Cerebellum (tissue), 4 donors: ENCODE measurements at places on chromosomes 4 and X.

- no peak for DNase-seq
These were observed 95.8 kb downstream of the MID1 start for GRCh38 chrX:10524578-10524977.

- DNase-seq: no peak
These were observed 23.1 kb downstream of the CD40LG start for GRCh38 chrX:136671006-136671610.

DNA sequence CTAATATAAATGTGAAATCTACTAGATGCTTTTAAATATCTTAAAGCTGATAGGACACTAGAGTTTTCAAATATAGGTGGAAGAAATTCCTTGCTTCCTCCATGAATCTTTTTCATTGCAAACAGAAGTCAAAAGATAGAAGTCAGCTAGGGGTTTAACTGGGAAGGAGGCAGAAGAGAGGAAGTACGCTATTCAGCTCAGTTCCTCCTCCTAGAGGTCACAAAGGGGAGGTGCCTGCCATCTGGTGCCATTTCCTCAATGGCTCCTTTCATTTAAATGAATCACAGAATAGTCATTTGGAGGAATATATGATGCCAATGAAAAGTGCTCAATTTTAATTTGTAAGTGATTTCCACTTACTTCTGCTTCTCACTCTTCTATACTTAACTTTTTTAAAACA, 8.5 kb downstream of the COL25A1 start:
- no peak for DNase-seq

DNA sequence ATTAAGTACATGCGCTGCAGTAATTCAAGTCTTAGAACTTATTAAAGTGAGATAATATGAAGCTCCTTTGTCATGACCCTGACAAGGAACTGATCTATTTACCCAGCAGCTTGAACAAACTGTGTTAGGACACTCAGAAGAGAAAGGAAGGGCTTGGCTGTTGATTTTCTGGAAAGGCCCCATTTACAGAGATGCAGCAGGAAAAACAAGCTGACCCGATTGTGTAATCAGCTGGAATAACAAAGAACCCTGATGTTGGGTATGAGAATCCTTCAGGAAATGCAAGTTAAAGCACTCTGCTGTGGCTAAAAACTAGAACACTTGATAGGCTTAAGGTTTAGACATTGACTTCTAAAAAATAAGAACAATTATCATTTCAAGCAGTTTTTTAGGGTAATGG, 64.8 kb downstream of the TBC1D9 start:
- DNase-seq: no peak

GRCh38 chr4:182242787-182243186, 415 bp upstream of the TENM3 start:
- no peak for DNase-seq

GRCh38 chrX:82127228-82128123, 925.6 kb downstream of the SH3BGRL start:
- no peak for DNase-seq

DNA sequence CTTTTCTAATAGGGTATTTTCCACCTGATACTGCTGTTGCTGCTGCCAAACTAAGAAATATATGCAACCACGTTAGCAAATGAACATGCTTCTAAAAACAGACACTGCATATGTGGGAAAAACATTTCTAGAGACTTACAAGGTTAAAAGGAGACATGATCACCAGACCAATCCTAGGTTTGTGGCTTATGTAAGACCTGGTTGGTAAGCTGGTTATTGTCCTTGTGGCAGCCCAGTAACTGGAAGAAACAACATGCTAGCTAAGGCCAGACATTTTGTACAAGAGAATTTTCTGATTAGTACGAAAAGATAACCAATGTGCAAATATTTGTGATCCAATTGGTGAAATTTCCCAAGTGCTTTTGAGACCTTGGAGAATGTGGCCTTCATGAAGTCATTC, 112.0 kb downstream of the AFF2 start:
- DNase-seq: no peak

- DNase-seq: no peak
These were observed 6.1 kb downstream of the RPS3A start for GRCh38 chr4:151105454-151106032.

DNA sequence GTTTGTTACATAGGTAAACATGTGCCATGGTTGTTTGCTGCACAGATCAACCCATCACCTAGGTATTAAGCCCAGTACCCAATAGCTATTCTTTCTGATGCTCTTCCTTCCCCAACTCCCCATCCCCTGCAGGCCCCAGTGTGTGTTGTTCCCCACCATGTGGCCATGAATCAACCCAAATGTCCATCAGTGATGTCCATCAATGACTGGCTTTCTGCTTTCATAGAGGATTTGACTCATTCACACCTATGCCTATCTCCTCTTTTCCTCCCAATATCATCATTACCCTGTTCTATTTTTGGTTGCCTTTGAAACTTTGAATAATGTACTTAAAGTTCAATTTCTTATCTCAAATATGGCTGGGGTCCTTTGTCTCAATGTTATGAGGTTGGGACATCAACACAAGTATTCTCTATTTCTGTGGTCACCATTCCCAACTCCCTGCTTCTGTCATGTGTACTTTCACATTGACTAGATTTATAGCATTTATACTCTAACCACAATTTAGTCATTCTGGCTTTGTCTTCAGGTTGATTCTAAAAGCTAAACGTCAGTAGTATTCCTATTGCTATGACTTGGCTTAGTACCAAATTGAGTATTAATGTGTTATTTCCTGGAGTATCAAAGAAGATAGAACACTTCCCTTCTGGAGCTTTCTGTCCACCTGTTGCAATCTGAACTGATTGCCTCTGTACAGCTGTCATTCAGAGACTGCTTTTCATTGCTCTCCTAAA, 107.2 kb downstream of the TAB3 start:
- DNase-seq: no peak

GRCh38 chrX:154355776-154356140, 18.7 kb downstream of the FLNA start:
- no peak for DNase-seq

DNA sequence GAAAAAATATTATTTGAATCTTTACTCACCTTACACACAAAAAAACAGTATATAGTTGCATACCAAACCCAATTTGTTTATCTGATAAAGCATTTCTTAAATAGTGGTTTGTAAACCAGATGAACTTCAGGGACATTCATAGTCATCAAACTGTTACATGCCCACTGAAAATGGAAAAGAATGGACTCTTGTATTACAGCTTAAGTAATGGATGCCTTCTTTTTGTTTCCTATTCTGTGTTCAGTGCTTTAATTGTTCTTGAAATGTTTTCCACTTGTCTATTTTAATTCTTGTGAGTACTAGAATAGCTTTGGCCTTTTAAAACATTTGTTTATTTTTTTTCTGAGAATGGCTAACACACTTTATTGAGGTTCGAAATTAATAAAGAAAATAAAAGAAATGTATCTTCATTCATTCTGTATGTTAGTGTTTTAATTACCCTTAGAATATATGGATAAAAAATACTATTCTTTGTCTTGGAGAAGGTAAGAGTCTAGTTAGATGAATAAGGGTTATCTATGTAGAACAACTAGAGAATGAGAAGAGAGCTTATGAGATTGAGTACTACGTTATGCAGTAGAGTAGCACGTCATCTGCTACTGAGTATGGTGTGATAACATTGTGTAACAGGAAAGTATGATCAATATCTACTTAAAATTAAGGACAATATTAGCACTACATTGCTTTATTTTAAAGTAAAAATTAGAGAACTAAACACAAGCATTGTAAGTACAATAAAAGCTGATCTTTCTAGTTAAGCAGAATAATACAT, 9.9 kb downstream of the CPEB2 start:
- DNase-seq: no peak

GRCh38 chr4:108937066-108937465, 174.2 kb upstream of the ETNPPL start:
- no peak for DNase-seq

DNA sequence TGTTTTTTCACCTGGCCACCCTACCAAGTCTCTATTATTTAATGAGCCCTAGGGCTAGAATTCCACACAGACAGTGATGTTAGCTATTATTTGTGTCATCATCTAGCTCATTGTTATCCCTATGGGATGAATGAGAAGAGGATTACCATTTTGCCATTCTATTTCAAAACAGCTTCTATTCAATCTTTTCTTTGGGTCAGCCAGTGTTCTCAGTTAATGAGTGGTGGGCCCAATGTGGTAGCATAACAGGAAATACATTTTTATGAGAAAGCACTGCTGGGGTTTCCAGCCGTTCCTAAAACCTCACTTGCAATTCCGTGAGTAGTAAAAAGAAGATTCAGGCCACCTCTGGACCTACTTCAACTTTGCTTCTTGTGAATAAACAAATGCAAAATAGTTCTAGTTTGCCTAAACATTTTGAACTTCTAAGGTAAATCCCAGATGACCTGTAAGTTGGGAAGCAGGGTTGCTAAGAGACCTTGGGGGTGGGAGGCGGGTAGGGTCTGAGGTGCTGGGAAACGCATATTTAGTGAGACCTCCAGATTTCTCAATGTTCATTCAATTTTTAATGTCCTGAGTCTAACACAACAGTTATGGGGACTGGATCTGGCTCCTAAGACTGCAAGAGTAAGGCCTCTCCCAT, 24.8 kb upstream of the CYP2U1 start:
- DNase-seq: no peak

GRCh38 chr4:120858776-120859175, 63.8 kb downstream of the PRDM5 start:
- no peak for DNase-seq

GRCh38 chr4:120760047-120760446, 162.5 kb downstream of the PRDM5 start:
- DNase-seq: no peak

DNA sequence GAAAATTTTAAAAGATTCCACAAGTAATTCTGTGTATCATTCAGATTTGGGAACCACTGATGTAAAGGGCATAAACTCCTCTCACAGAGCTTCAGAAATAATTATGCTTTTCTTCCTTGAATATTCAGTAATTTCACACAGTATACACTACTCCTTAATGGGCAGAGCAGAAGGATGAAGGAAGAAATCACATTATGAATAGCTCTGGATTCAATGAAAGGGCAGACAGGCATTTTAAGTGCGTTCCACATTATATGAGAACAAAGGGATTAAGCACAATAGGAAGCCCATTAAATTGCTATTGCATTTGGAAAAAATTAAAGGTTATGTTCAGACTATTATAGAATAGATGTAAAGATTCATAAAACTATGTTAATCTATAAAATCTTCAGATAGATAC, 142.6 kb downstream of the PDHA2 start:
- no peak for DNase-seq

DNA sequence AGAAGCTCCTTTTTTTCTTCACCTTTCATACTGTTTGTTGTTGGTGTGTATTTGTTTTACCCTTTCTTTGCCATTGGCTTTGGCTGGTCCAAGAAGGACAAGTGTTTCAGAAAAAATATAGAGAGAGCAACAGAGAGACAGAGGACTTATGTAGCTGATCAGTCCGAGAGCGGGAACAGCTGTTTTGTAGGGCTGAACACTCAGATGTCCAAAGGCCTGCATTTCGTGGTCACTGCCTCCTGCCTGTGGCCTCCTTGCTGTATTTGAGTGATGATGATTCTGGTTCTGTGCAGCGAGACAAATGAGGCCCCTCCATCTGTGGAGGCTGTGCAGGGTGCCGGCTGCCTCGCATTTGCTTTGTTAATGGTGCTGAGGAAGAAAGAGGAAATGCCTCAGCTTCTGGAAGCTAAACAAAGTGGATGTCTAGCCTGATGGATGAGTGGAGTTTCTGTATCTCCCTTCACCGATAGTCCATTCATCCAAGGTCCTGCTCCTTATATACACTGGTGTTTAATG, 19.8 kb upstream of the STOX2 start:
- no peak for DNase-seq

DNA sequence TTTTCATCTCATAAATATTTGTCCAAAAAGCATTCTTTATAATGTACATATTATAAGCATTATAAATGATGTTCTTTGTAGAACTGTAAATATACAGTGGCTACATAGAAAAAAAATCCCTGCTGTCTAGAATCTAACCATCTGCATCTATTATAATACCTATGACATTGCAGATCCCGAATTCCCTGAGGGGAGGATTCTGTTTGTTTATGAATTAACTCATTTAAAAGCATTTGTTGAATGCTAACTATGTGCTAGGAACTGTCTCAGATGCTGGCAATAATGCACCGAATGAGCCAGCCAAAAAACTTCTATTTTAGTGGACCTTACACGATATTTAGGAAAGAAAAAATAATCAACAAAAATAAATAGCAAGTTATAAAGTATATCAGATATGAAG, 189.6 kb downstream of the PACRGL start:
- no peak for DNase-seq

- DNase-seq: no peak
These were observed 69.3 kb upstream of the FAM241A start for GRCh38 chr4:112075906-112076305.

DNA sequence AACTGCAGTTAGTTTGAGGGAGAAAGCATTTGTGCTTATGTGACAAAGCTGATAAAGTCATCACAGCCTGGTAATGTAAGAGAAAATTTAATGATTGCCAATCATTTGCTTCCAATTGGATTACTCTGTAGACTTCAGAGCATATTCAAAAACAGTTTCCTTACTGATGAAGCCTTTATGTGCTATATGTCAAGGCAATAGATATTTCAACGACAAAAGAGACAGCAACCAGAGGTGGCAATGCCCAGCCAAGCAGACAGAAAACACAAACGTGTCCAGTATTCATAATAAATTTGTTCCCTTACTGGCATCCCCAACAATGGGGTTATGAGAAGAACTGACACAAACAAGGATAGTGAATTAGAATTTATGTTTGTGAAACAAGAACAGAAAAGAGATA, 1840.3 kb upstream of the PCDH7 start:
- DNase-seq: no peak

GRCh38 chrX:124414281-124414680, 67.9 kb downstream of the SH2D1A start:
- DNase-seq: no peak

GRCh38 chr4:36172656-36173055, 71.7 kb downstream of the ARAP2 start:
- peak; percentile 1 for DNase-seq

GRCh38 chr4:180539284-180539683, 1703.9 kb upstream of the TENM3 start:
- no peak for DNase-seq

- no peak for DNase-seq
These were observed 1526.2 kb upstream of the IGFBP7 start for GRCh38 chr4:58636381-58636780.

DNA sequence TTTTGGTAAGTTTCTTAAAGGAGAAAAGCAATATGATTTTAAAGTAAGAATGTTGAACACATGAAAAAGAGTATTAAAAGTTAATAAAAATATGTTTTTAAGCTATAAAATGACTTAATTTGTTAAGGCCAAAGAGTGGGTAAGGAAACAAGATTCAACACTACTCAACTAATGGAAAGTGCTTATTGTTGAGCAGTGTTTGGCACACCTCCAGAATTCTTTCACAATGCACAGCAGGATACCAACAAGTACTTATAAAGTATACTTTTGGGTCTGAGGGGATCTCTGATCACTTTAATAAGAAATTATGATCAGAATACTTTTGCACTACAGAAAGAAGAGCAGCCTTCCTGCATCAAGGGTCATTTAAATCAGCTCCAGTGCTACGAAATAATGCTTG, 5.9 kb downstream of the LAMP2 start:
- no peak for DNase-seq
